A549 (cell line): ENCODE measurements at places on chromosomes 12 and 14.

DNA sequence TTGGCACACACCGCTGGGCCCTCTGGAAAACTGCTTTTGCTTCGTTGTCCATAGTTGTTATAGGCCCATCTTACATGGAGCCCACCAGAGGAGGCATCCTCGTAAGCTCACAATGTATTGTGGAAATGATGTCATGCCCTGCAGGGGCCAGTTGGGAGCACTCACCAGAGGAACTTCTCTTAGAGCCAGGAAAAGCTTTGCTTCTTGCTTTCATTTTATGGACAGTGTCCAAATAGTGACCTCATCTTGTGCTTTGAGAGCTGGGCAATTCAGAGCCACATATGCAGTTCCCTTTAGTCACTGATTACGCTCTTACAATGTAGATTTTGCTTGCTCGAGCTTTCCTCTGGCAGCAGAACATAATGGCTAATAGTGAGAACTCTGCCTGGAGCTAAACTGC lies 275.6 kb downstream of the AACS start:
- DNase-seq = no peak

GRCh38 chr14:60514741-60515491 lies 6.0 kb downstream of the SIX6 start:
- peak; percentile 17 for DNase-seq

DNA sequence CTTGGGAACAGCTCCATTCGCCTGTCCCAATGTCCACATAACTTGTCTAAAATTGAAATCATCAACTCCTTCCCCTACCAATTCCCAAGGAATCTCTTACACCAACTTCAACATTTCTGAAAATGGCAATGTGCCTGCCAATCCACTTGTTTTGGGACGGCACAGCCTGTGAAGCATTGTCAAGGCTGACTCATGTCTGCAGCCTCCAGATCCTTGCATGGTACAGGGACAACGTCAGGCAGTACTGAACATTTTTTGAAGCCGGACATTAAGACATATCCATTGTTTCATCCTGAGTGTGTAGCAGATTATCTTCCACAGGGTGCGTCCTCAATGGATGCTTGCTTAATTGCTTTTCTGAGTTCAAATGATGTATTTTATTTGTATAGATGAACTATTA lies 794.1 kb downstream of the BCL11B start:
- DNase-seq = no peak

- peak; percentile 17 for DNase-seq
Measured at GRCh38 chr12:91704446-91704845, 441.2 kb downstream of the BTG1 start.

GRCh38 chr12:69392179-69392928 lies 32.8 kb downstream of the YEATS4 start:
- DNase-seq = no peak

- DNase-seq = no peak
Measured at GRCh38 chr14:99077844-99078236, 194.2 kb downstream of the BCL11B start.

GRCh38 chr12:108597559-108598471 lies at the start of gene TMEM119:
TMEM119 (minus strand) TSS chr12:108598084; CDS start chr12:108592383, 5,701 bp downstream.
- DNase-seq = no peak

GRCh38 chr14:43872752-43873655 lies 634.1 kb downstream of the FSCB start:
- no peak for DNase-seq
